ENCODE measurements at places on chromosomes 5 and 9.

DNA sequence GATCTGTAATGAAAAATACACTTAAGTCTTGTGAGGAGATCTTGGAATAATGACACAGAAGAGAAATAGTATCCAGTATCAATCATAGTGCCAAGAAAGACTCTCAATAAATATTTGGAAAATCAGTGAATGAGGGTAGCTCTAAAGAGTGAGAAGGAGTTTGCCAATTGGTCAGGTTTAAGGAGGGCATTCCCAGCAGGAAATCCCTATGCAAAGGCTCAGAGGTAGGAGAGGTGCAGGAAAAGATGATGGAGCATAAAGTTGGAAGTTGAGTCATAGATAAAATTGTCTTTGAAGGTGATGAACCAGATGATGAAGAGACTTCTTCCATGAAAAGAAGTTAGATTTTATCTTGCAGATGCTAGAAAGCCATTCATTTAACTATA is 27.8 kb downstream of the TNPO1 start:
- no peak overlapping the region for H3K4me3 ChIP-seq
- H3K36me3 ChIP-seq, result no peaks in the 10 kb centered on the region
- DNase-seq, result no peak
- peaks cover 36% of the 10 kb centered on the region for H3K4me1 ChIP-seq
- H3K27ac ChIP-seq, result no peak overlapping the region

- peaks cover 1% of the 10 kb centered on the region for H3K27me3 ChIP-seq
- H3K4me1 ChIP-seq, result no peaks in the 10 kb centered on the region
- no peaks in the 10 kb centered on the region for H3K36me3 ChIP-seq
- H3K27ac ChIP-seq, result no peak overlapping the region
Measured at GRCh38 chr5:58406394-58406793, 53.5 kb downstream of the PLK2 start.

GRCh38 chr5:150763023-150763769 is 4.4 kb upstream of the DCTN4 start:
- no peaks in the 10 kb centered on the region for H3K36me3 ChIP-seq
- no peak overlapping the region for H3K27ac ChIP-seq
- H3K4me3 ChIP-seq, result no peak overlapping the region
- no peak for DNase-seq
- H3K4me1 ChIP-seq, result peaks cover 36% of the 10 kb centered on the region

DNA sequence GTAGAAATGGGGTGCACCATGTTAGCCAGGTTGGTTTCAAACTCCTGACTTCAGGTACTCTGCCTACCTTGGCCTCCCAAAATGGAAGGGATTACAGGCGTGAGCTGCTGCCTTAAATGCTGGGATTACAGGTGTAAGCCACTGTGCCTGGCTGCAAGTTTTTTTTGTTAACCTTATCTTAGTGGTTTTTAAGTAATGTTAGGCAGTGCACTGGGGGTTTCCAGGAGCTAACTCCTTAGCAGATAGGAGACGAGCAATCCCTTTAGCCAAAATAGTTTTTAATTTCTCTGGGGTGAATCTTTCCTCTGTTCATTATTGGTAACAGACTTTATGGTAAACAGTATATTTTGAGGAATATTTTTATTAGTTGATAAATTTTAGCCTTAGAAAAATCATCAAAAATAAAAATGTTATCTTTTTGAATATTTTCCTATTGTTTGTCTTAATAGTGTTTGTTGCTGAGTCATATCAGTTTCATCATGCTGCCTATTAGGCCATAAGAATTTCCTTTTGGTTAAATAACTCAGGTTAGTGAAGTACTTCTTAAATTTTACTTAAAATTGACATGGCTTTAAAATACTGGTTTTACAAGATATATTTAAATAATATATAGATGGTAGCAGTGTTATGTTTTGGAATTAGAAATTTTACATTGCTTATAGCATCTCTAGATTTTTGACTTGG is 37.9 kb downstream of the LMNB1 start:
- DNase-seq, result no peak
- H3K27ac ChIP-seq, result no peak overlapping the region
- H3K4me1 ChIP-seq, result peaks cover 28% of the 10 kb centered on the region

GRCh38 chr5:68242743-68243142 is 27.2 kb downstream of the PIK3R1 start:
- no peaks in the 10 kb centered on the region for H3K36me3 ChIP-seq
- DNase-seq, result no peak
- H3K27ac ChIP-seq, result peak overlapping the region; percentile 76

- no peak overlapping the region for H3K4me3 ChIP-seq
- no peaks in the 10 kb centered on the region for H3K36me3 ChIP-seq
- no peak for DNase-seq
Measured at GRCh38 chr9:112925058-112925641, 34.5 kb upstream of the SLC46A2 start.

GRCh38 chr5:121503111-121503840 is 348.4 kb upstream of the FTMT start:
- DNase-seq, result no peak
- no peak overlapping the region for H3K4me3 ChIP-seq
- no peak overlapping the region for H3K27ac ChIP-seq
- no peaks in the 10 kb centered on the region for H3K4me1 ChIP-seq

- H3K4me3 ChIP-seq, result no peak overlapping the region
- H3K27me3 ChIP-seq, result peaks cover 14% of the 10 kb centered on the region
- H3K36me3 ChIP-seq, result peaks cover 1% of the 10 kb centered on the region
- peaks cover 12% of the 10 kb centered on the region for H3K4me1 ChIP-seq
- H3K27ac ChIP-seq, result no peak overlapping the region
Measured at GRCh38 chr5:79509244-79509885, 4.6 kb downstream of the HOMER1 start.

DNA sequence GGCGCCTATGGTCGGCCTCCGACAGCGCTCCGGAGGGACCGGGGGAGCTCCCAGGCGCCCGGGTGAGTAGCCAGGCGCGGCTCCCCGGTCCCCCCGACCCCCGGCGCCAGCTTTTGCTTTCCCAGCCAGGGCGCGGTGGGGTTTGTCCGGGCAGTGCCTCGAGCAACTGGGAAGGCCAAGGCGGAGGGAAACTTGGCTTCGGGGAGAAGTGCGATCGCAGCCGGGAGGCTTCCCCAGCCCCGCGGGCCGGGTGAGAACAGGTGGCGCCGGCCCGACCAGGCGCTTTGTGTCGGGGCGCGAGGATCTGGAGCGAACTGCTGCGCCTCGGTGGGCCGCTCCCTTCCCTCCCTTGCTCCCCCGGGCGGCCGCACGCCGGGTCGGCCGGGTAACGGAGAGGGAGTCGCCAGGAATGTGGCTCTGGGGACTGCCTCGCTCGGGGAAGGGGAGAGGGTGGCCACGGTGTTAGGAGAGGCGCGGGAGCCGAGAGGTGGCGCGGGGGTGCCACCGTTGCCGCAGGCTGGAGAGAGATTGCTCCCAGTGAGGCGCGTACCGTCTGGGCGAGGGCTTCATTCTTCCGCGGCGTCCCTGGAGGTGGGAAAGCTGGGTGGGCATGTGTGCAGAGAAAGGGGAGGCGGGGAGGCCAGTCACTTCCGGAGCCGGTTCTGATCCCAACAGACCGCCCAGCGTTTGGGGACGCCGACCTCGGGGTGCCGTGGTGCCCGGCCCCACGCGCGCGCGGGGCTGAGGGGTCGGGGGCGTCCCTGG is 561 bp downstream of the DAPK1 start:
- H3K4me3 ChIP-seq, result no peak overlapping the region
- no peak for DNase-seq
- H3K4me1 ChIP-seq, result peaks cover 11% of the 10 kb centered on the region
- no peaks in the 10 kb centered on the region for H3K36me3 ChIP-seq
- H3K27me3 ChIP-seq, result peaks cover 37% of the 10 kb centered on the region

GRCh38 chr5:95686651-95687050 is 3.9 kb upstream of the SPATA9 start:
- H3K27me3 ChIP-seq, result peaks cover 8% of the 10 kb centered on the region
- H3K27ac ChIP-seq, result no peak overlapping the region

- no peaks in the 10 kb centered on the region for H3K36me3 ChIP-seq
- no peak overlapping the region for H3K4me3 ChIP-seq
- H3K27me3 ChIP-seq, result peaks cover 2% of the 10 kb centered on the region
Measured at GRCh38 chr9:78606001-78606379, 309.1 kb downstream of the PSAT1 start.

- DNase-seq, result no peak
- no peaks in the 10 kb centered on the region for H3K36me3 ChIP-seq
- no peak overlapping the region for H3K27ac ChIP-seq
- H3K27me3 ChIP-seq, result no peaks in the 10 kb centered on the region
- no peak overlapping the region for H3K4me3 ChIP-seq
Measured at GRCh38 chr5:157558681-157559080, 16.9 kb downstream of the ADAM19 start.

- no peak overlapping the region for H3K4me3 ChIP-seq
- no peaks in the 10 kb centered on the region for H3K27me3 ChIP-seq
- no peaks in the 10 kb centered on the region for H3K36me3 ChIP-seq
- H3K27ac ChIP-seq, result no peak overlapping the region
- DNase-seq, result no peak
Measured at GRCh38 chr9:87615136-87615535, 110.8 kb upstream of the CTSL start.

DNA sequence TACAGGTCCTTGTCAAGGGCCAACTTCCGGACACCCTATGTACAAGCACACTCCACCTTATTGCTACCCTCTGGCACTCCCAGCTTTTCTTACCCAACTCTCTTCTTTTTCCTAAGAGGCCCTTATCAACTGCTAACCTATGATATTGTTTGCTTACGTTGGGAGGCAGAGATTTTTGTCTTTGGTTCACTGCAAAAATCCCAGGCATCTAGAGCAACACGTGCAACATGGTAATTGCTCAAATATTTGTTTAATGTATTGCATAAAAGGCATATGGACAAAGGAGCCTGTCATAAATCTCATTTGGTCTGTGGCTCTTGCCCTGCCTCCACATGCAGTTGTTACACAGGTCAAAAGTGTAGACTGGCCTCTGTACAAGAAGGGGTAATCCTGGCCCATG is 35.8 kb upstream of the ATP10B start:
- H3K36me3 ChIP-seq, result no peaks in the 10 kb centered on the region
- H3K4me3 ChIP-seq, result no peak overlapping the region
- H3K27ac ChIP-seq, result no peak overlapping the region
- peaks cover 1% of the 10 kb centered on the region for H3K27me3 ChIP-seq

- peaks cover 33% of the 10 kb centered on the region for H3K4me1 ChIP-seq
- peak overlapping the region; percentile 34 for H3K27ac ChIP-seq
- DNase-seq, result no peak
- no peak overlapping the region for H3K4me3 ChIP-seq
Measured at GRCh38 chr9:129929496-129930125, 94.4 kb downstream of the USP20 start.

DNA sequence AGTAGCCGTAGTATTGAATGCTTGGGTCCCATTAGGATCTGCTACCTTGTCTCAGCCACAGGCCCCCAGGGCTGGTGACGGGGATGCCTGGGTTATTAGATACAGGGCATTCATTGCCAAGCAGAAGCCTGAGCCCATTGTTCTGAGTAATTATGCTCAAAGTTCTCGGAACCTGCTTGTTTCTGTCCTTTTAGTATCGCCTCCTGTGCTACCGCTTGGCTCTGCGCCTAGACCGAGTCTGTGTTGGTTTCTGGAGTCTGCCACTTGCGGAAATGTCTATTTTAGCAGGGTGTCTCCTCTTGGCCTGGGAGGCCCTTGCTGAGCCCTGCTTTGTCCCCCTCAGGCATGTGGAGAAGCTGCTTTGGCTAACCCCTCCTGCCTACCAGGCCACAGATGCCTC is 506.1 kb downstream of the BNC2 start:
- H3K4me3 ChIP-seq, result no peak overlapping the region
- no peaks in the 10 kb centered on the region for H3K27me3 ChIP-seq
- DNase-seq, result no peak
- H3K27ac ChIP-seq, result no peak overlapping the region
- H3K4me1 ChIP-seq, result no peaks in the 10 kb centered on the region

DNA sequence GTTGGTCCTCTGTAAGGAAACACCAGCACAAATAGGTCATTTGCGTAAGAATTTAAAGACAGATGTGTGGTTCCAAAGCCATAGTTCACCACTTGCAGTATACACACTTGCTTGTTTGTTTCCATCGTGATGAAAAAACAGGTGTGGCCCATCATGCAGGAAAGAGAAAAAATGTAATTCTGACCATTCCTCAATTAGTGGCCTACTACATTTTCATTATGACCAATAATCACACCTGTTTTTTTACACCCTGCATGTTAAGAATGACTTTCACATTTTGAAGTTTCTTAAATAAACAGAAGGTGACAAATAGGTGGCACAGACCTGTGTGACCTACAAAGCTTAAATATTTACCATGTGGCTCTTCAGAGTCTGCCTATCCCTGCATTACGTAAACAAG is 2.2 kb upstream of the ICE1 start:
- no peak overlapping the region for H3K4me3 ChIP-seq
- no peaks in the 10 kb centered on the region for H3K36me3 ChIP-seq
- peaks cover 14% of the 10 kb centered on the region for H3K4me1 ChIP-seq
- no peak for DNase-seq
- no peaks in the 10 kb centered on the region for H3K27me3 ChIP-seq

- H3K4me3 ChIP-seq, result no peak overlapping the region
- H3K27me3 ChIP-seq, result no peaks in the 10 kb centered on the region
- H3K27ac ChIP-seq, result no peak overlapping the region
- peaks cover 6% of the 10 kb centered on the region for H3K36me3 ChIP-seq
- no peaks in the 10 kb centered on the region for H3K4me1 ChIP-seq
Measured at GRCh38 chr9:122015170-122015821, 77.8 kb downstream of the TTLL11 start.

DNA sequence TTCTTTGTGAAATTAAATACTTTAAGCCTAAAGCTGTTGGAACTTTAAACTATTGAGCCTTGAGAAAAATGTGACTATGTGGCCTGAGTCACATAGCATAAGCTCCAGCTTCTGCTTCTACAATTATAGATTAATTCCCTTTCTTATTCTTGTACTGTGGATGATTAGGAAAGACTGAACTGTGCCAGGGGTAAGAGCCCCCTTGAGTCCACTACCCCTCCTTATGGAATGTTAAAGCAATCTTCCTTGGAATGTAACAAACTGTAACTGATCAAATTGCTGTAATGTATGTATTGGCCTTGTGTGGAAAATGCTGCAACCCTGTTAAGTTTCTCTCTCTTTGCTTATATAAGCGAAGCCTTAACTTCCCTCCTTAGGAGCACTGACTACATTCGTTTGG is 273.2 kb downstream of the FAM170A start:
- DNase-seq, result no peak
- no peaks in the 10 kb centered on the region for H3K4me1 ChIP-seq
- no peak overlapping the region for H3K4me3 ChIP-seq
- no peaks in the 10 kb centered on the region for H3K36me3 ChIP-seq
- no peak overlapping the region for H3K27ac ChIP-seq

DNA sequence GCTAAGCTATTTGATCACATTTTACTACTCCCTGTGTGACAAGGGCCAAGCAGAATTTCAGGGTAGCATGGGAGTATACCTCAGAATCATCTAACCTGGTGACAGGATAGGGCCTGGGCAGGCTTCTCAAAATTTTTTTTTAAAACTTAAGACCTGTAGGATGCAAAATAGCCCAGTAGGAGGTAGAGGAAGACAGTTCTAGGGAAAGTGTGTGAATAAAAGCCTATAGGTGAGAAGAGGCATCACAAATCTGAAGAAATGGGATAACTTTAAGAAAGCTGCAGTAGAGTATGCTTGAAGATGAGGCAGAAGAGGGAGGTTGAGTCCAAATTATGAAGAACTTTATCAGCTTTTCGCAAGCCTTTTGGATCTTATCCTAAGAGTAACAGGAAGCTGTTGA is 32.3 kb downstream of the CNTRL start:
- H3K4me1 ChIP-seq, result peaks cover 12% of the 10 kb centered on the region
- no peak overlapping the region for H3K27ac ChIP-seq
- no peaks in the 10 kb centered on the region for H3K36me3 ChIP-seq
- DNase-seq, result no peak
- H3K27me3 ChIP-seq, result no peaks in the 10 kb centered on the region

GRCh38 chr5:17075236-17075635 is 139.1 kb upstream of the MYO10 start:
- H3K4me1 ChIP-seq, result no peaks in the 10 kb centered on the region
- no peak overlapping the region for H3K4me3 ChIP-seq
- no peaks in the 10 kb centered on the region for H3K36me3 ChIP-seq
- no peak for DNase-seq
- H3K27ac ChIP-seq, result no peak overlapping the region
- H3K27me3 ChIP-seq, result no peaks in the 10 kb centered on the region

Measured in naive thymus-derived CD8-positive, alpha-beta T cell (primary cell).